ENCODE measurements at places on chromosomes 3 and 15.

- DNase-seq: no peak
Measured at GRCh38 chr15:90309020-90309419, 43.1 kb upstream of the ZNF774 start.

DNA sequence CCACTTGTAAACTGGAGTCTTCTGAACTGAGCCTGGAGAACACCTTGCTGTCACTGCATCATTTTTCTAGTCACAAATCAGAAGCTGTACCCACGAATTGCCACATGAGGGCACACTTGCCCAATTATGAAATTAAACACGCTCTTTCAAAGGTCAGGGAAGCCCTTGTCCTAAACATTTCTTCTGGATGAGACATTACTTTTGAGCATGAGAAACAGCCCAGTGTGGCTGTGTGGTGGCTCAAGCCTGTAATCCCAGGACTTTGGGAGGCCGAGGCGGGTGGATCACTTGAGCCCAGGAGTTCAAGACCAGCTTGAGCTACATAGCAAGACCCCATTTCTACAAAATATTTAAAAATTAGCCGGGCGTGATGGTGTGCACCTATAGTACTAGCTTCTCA, 27.5 kb upstream of the CFAP161 start:
- peak; percentile 36 for DNase-seq

GRCh38 chr3:171873580-171873979, 30.4 kb downstream of the TMEM212 start:
- no peak for DNase-seq

DNA sequence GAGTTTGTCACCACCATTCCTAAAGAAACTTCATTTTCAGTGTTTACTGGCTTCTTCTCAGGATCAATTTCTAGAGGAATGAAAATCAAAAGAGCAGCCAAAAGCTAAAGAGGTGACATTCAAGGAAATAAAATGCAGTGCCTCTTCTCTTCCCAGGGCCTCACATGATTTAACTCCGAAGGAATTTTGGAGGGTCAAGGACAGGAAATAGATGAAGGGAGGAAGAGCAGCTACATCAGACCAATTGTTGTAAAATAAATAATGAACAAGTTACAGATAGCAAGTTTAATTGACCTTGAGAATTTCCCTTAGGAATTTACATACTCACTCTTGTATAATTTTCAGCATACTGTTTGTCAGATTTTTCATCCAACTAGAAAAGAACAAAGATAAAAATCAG, 78.1 kb downstream of the LRRFIP2 start:
- no peak for DNase-seq

DNA sequence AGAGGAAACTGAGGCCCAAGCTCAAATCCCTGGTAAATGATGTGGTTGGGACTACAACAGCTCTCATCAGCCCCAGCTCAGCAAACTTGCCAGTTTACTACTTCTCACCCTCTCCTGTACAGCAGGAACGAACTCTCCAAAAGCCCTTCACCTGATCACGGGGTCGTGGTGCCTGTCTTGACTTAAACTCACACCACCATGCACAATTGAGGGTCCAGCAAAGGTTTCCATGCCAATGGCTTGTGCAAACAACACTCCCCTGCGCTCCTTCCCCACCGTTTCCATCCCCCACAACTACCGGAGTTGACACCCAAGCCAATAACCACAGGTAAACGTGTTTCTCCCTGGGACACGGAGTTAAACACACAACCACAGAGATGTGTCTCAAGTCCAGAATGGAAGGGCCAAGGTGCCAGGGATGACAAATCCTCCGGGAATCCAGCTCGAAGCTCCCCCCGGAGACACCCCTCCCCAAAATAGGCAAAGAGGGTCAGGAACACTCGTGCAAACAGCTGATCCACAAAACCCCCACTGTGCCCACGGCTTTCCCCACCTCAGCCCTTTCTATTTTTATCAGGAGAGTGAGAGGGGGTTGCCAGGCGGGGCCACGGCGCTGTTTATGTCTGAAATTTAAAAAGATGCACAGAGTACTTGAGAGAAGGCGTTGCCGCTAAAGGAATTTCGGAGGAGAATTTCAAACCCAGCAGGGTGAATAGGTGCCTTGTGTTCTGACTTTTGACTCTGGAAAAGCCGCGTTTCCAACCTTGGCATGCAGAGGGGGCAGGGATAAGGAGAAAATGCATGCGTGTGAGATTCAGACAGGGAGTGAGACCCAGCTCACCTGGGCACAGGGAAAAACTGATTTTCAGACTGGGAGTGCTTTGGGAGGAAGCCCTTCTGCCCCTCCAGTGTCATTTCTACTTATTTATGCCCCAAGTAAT, 10.6 kb upstream of the ACAN start:
- DNase-seq: no peak

DNA sequence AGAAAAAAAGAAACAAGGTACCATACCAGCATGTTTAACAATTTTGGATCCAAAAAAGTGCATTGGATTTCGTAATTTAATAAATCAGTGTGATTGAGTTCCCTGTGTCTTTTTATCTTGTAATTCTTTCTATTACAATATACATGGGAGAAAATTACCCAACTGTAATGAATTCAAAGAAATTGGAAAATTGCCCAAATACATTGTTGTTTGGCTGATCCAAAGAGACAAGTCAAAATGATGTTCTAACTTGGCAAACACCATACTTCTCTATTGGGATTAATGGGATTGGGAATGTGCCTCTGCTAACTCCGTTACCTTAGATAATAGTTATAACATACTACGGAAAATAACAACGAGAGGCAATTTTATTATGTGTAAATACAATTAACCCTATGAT, 1097.1 kb downstream of the ROBO1 start:
- no peak for DNase-seq

- DNase-seq: no peak
Measured at GRCh38 chr3:32157600-32158264, 51.3 kb downstream of the GPD1L start.

DNA sequence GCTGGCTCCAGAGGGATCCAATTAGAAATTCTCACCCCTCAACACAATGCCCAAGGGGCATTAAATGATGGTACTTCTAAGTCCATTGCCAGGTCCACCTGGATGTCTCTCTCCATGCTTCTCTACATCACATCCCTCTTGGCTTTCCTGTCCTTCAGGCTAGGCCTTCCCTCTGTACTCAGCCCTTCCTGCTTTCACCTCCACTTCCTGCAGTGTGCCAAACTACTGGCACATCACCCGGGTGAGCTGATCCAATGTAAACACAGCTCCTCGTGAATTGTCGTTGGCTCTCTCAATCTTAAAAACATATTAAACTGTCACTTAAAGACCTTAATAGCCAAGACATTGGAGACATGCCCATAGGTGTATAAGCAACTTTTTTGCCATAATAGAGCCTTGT, 4.0 kb downstream of the LMCD1 start:
- DNase-seq: no peak

GRCh38 chr15:34650177-34650576, 66.7 kb upstream of the GOLGA8B start:
- no peak for DNase-seq

GRCh38 chr15:39283531-39283930, 297.3 kb upstream of the THBS1 start:
- DNase-seq: no peak

DNA sequence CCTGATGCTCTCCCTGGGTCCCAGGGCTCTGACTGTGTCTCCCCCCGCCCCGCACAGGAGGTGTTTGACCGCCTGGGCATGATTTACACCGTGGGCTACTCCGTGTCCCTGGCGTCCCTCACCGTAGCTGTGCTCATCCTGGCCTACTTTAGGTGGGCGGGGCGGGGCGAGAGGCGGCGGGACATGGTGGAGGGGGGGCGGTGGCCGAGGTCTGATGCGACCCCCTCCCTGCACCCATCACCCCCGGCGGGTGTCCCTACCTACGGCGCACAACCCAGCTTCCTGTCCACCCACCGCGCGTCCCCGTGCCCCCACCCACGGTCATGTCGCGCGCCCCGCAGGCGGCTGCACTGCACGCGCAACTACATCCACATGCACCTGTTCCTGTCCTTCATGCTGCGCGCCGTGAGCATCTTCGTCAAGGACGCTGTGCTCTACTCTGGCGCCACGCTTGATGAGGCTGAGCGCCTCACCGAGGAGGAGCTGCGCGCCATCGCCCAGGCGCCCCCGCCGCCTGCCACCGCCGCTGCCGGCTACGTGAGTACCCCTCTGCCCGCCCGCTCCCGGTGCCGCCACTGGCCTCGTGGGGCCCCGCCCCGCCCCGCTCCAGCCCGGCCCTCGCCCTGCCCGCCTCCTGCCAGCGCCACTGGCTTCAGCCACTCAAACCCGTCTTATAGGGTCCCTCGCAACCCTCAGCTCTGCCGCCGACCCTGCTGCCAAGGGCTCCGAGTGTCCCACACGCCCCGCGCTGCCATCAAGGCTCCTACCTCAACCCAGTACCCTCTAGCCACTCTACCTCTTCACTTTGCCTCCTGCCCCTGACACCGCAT, 21.0 kb downstream of the PTH1R start:
- DNase-seq: no peak

Data from activated naive CD4-positive, alpha-beta T cell treated with Interleukin-2 at 50 U/mL for 16 hours (primary cell).